Activated T-helper 17 cell treated with anti-CD3 and anti-CD28 coated beads, Interleukin-2, amount 50 U/mL, for 72 hours (primary cell): ENCODE measurements at places on chromosomes 2 and 18. TPM values are rescaled to one million over a fixed set of nuclear protein-coding genes. Genes with fewer than 3 reads are reported as not detected.

GNLY gene
- 10.6 TPM for total RNA-seq

SRD5A2 gene
- not detected for total RNA-seq

CCBE1 gene
- total RNA-seq = 0.04 TPM

C2orf74 gene
- total RNA-seq = 11.8 TPM

LYG1 gene
- total RNA-seq = 0.58 TPM

PROM2 gene
- 0.91 TPM for total RNA-seq

CROCC2 gene
- total RNA-seq = not detected

ZBTB7C gene
- total RNA-seq = 0.40 TPM

SP110 gene
- 56.8 TPM for total RNA-seq

FAP gene
- not detected for total RNA-seq

- no peak for ATAC-seq
Measured at GRCh38 chr2:64630752-64631151, 23.0 kb downstream of the SERTAD2 start.

GRCh38 chr2:239443666-239444567 is 43.1 kb upstream of the HDAC4 start:
- ATAC-seq = no peak

DNA sequence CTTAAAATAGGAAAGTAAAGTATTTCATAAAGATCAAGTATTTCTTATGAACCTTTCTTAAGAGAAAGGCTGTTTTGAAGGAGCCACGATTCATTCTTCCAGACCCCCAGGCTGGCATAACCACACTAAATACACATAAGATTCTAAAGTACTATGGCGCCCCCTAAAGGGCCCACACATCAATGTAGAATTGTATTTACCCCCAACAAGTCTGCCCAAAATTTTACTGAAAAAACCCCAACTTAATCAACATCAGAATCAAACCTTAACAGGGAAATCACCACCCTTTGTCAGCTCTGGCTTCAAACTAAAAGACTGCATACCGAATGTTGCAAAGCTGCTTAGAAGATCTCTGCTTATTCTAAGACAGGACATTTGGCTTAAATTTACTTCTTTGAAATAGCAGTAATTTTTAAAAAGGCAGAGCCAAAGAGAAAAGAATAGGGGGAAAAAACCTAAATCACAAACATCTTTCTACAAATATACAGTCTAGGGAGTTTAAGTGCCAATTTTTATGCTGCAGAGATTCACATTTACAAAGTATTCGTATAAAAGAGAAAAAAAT is 20.4 kb upstream of the BCL2 start:
- ATAC-seq = peak; percentile 35

- no peak for ATAC-seq
Measured at GRCh38 chr2:142750858-142751257, 126.6 kb upstream of the KYNU start.

DNA sequence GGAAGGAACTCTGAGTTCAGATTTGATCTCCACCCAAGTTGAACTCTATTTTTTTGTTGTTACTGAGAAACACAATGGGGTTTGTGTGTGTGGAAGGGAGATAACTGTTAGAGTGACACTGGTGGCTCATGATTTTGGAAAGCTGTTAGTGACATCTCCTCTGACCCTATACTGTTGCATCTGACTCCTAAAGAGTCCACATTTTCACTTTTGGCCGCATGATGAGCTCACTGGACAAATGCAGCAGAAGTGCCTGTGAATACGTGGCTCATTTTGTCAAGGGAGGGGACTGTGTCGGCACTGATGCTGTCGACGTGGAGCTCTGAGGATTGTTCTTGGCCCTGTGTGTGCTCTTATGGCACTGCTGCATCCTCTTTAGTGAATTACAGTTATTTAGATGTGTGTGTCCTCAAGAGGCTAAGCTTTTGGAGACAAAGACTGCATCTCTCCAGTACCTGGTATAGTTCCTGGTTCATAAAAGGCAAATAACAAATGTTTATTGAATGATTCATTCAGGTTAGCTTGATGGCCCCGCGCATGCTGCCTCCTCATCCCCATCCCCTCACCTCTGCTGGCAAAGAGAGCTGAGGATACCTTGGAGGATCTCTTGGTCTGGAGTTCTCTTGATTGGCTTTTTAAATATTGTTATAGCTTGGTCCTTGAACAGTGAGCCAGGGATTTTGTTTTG is 135.4 kb downstream of the PHLPP1 start:
- no peak for ATAC-seq

DNA sequence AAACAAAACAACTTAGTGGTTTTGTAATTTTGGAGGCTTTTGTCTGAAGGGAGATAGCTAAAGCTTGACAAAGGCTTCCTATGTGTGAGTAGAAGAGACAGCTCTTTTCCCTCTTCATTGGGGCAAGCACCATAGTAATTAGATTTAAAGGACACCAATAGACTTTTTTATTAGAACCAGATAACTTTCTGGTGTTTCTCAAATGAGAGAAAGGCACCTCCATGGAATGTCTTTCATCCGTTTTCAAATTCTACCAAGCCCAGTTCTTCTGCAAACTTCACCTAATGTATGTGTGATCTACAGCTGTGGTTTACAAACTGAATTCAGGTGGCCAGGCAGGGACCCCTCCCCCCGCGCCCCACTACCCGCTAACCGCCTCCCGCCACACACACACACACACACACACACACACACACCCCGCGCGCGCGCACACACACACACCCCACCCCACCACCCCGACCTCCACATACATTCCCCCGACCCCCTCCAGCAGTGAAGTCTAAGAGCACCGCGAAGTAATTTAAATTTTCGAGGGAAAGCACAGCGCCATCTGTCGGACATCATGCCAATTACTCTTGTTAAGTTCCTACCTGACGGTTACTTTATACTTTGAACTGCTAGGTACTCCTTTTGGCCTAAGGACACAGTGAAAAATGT is 31.6 kb upstream of the PPP1R1C start:
- peak; percentile 62 for ATAC-seq

GRCh38 chr2:137193401-137193800 is 428.1 kb downstream of the THSD7B start:
- no peak for ATAC-seq

DNA sequence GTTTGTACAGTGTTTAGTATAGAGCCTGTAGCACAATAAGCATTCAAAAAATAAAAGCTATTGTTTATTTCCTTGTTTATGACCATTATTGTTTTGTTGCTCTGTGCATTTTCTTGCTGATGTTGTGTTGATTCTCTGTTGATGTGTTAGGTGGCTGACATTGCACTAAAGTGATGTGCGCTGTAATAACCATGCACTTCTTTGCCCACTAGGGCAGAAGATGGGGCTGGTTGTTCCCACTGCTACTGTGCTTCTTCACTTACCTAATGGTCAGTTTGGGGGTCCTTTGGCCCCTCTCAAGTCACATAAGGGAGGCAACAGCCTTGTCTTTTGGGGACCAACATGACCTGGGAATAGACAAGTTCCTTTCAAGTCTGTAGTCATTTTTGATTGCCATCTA is 6.0 kb downstream of the SCG2 start:
- no peak for ATAC-seq

- no peak for ATAC-seq
Measured at GRCh38 chr2:122077114-122077513, 321.7 kb downstream of the TSN start.

DNA sequence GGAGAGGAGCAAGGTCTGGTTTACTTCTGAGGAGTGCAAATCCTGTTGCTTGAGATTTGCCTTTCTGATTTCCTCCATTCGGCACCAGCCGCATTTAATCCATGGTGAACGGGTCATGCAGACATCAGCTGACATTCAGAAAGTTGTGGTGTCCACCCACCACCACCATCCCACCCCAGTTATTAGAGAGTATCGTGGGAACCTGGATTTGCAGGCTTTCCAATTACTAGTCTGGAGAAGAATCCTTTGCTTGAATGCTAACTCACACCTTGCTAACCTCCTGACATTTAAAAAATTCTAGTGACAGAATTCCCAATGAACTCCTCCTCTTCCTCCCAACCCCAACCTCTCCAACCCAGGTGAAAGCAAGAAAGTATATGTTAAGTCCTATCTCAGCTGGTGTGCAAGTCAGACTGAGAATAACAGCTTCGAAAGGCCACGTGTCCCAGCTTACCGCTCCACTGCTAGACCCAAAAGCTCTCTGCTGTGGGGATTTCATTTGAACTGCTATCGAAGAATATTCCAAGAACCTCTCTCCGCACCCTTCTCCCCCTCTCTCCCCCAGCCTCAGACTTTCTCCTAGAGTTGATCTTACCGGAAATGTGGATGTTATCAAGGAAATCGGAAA is 17.7 kb downstream of the BCL11A start:
- ATAC-seq = no peak

DNA sequence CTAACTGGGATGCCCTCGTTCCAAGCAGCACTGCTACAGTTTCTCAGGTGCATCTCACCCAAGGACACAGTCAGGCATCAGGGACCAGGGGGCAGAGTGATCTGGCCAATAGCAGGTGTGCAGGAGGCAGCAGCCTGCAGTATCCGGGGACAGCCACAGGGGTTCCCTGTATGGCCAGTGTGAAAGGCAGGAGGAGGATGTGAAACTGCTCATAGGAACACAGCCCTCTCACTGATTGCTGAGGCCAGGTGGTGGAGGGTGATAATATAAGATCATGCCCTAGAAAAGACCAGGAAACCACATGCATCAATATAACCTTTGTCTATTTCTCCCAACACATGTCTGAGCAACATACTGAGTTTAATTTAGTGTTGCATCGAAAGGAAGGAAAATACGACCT is 112.7 kb upstream of the TACR1 start:
- no peak for ATAC-seq

GRCh38 chr2:105417857-105418436 is 19.1 kb upstream of the FHL2 start:
- peak; percentile 34 for ATAC-seq

- no peak for ATAC-seq
Measured at GRCh38 chr2:24175631-24176187, 856 bp downstream of the FAM228A start.

- no peak for ATAC-seq
Measured at GRCh38 chr2:181318504-181319280, 138.5 kb upstream of the ITGA4 start.

DNA sequence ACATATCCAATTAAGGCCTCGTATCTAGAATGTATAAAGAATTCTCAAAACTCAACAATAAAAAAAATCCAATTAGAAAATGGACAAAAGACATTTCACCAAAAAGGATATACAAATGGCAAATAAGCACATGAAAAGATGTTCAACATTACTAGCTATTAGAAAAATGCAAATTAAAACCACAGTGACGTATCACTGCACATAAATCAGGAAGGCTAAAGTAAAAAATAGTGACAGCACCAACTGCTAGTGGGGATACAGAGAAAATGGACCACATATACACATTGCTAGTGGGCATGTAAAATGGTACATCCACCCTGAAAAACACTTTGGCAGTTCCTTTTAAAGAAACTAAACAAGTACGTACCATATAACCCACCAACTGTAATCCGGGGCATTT is 59.7 kb downstream of the SMAD4 start:
- ATAC-seq = no peak

DNA sequence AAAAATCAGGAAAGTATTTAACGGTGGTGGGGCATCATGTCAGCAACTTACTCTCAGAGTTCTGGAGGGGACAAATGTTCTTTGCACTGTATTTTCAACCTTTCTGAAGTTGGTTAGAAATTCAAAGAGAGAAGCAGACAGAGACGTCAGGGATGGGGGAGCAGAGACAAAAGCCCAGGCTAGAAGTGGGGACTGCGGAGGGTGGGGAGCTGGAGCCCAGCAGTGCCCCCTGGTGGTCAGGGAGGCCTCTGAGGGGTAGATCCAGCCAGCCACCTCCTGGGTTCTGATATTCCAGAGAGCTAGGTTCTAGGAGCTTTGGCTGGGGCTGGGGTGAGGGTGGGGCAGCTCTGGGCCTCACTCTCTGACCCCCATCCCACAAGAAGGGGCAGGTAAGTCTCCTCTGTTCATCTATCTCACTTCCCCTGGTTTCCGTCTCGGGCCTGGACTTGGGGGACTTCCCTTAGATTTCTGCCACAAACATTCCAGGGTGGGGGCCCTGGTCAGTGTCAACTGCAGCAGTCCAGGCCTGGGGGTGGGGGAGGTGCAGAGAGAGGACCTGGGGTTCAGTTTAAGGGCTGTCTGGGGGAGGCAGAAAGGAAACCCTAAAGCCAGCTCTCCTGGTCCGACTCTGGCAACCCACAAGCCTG is 8.9 kb downstream of the TNS1 start:
- ATAC-seq = peak; percentile 57

DNA sequence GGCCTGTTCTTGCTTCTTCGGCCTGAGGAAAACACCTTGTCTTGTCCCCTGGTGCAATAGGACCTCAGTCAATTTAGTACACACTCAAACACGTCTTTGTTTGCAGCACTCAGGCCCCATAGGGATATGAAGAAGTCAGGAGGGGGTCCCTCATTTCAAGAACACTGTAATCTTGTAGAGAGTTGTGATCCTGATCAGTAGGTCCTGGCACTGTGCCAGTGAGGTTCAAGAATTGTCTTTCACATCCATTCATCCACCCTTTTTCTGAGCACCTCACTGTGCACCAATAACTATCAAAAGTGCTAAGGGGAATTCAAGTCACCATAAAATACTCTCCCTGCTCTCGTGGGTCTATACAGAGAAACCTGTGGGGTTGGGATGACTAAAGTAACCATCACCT is 131.4 kb upstream of the LHCGR start:
- ATAC-seq = no peak

DNA sequence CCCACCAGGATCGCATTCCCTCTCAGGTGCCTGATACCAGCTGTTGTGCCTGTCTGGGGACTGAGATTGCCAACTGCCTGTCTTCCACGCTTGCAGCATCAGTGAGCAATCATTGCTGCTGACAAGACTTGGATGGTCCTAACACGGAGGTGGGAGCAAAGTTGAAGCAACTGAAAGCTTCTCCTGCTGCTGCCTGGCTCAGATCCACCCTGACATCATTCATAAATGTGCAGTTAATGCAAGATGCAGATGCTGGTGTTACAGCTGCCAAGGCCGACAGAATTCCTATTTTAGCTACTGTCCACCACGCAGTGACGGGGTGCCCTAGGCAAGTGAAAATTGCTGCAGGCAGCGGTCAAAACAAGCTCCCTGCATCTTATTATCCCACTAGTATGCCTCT is 131.4 kb downstream of the VWC2L start:
- no peak for ATAC-seq

DNA sequence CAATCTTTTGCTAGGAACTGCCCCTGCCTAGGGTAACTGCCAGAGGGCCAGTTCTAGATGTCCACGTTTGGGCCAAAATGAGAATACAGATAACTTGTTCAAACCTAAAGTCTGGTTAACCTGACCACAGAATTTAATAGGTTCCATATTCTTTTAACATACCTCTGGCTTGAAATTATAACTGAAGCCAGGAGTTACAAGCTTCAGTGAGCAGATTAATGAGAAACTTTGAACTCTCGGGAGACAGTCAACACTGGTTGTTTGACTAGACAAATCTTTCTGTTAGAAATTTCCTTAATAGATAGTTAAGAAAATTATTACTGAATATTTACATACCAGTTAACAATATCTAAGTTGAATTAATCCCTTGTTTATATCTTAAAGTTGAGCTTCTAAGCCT is 110.0 kb upstream of the KLF7 start:
- ATAC-seq = no peak

- ATAC-seq = no peak
Measured at GRCh38 chr2:137231628-137232027, 466.3 kb downstream of the THSD7B start.

DNA sequence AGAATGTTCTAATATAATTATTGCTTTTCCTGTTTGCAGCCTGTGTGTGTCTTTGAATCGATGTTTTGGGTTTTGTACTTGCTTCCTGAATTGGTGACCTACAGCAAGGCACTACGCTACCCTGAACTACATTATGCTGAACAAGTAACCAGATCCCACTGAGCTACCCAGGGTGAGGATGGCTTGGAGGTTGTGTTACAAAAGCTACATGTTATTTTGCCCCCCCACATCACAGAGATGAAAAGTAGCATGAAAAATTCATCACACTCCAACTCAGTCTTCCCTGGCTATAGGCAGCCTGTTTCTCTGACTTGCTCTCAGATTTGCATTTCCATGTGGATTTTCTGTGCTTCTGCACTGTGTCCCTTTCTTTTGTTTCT is 162.1 kb downstream of the LDLRAD4 start:
- ATAC-seq = no peak
